ENCODE measurements at places on chromosomes 2 and 18.

- DNase-seq: no peak
Measured at GRCh38 chr18:13270279-13270855, 51.8 kb downstream of the LDLRAD4 start.

- DNase-seq: no peak
Measured at GRCh38 chr18:36264283-36264682, 33.2 kb upstream of the FHOD3 start.

DNA sequence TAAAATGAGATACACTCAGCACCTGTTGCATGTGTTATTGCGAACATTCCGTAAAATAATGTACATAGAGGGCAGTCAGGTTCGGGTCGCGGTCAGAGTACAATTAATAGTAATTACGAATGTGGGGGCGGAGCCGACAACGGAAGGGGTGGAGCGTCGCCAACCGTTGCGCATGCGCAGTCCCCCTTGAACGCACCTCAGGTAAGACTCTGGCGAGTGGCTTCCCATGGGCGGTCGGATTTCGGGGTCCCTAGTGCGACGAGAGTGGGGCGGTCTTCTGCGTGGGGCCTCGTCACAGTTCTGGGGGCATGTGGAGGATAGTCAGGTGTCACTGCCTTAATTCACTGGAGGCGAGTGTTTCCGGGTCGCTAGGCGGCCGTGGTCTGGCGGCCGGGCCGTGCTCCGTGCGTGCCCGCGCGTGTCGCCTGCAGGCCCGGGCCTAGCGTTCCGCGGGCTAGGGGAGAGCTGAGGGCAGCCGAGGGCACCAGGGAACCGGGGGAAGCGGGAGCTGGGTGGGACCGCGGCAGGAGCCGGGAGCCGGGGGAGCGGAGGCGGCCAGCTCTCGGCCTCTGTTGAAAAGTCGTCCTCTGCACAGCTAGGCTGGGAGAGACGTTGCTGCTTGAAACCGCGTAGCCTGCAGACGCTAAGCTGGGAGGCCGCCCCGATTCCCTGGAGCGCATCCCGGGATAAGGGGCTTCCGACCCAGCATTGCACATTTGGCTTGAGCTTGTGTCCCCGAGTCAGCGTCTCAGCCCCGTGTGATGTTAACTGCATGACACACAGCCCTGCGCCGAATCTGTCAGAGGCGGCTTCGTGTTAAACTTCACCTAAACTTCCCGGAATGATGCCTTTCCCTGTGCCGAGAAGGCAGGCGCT, at the start of gene CEBPZOS:
Gene CEBPZOS (plus strand): TSS at position 177 of the 876 bp plus-strand sequence. CDS start 3,209 bp downstream, outside the sequence.
- DNase-seq: no peak

- no peak for DNase-seq
Measured at GRCh38 chr2:3179208-3179607, 198.4 kb downstream of the EIPR1 start.

DNA sequence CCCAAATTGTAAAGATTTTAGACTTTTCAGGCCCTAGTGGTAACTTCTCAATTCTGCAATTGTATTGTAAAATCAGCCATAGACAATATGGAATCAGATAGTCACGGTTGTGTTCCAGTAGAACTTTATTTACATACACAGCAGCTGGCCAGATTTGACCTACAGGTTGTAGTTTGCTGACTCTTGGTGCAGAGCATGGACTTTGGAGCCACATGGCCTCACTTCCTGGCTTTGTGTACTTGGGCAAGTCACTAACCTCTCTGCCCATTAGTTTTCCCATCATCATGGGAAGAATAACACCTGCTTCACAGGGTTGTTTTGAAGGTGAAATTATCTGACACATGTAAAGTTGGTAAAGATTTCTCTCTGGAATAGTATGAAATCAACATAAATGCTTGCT, 147.6 kb downstream of the TMEM200C start:
- no peak for DNase-seq

- peak; percentile 51 for DNase-seq
Measured at GRCh38 chr2:235666213-235666781, 172.5 kb downstream of the AGAP1 start.

DNA sequence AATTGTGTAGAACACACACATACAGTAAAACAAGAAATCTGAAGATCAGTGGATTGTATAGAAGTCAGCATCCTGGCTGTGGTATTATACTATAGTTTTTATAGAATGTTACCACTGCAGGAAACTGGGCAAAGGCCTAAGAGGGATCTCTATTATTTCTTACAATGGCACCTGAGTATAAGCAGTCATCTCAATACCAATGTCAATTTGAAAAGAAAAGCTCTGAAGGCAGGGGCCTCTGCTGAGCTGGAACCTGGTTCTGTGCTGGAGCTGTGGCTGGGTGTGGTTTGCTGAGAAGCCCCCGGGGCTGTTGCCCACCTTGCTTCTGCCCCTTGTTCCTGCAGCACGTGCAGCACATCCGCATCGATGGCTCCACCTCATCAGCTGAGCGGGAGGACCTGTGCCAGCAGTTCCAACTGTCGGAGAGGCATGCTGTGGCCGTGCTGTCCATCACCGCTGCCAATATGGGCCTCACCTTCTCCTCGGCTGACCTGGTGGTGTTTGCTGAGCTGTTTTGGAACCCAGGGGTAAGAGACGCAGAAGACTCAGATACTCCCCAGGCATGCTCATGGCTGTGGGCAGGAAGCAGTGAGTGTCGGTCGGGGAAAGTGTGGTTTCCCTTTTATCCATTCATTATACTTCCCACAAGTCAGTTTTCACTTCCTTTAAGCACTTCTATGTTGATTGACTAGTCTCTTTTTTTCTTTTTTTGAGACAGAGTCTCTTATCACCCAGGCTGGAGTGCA, 23.5 kb upstream of the RPL37A start:
- no peak for DNase-seq

DNA sequence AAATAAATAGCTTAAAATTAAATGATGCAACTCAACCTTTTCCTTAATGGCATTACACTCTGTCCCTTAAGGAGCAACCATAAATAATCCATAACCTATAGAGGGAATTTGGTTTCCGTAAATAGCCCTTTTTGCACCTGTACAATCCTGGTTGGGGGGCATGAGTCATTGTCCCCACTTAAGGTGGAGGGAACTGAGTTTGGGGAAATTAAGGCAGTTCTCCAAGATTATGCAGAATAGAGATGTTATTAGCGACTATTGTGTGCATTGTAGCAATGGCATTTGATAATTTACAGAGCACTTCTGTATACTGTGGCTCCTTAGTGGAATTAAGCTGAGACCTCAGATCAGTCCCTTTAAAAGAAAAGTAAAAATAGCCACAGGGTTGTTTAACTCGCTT, 6.6 kb downstream of the MYCN start:
- no peak for DNase-seq

- no peak for DNase-seq
Measured at GRCh38 chr2:46334389-46335271, 37.4 kb downstream of the EPAS1 start.

GRCh38 chr18:8744656-8745055, 39.3 kb downstream of the MTCL1 start:
- no peak for DNase-seq

GRCh38 chr2:173149491-173149890, 73.8 kb downstream of the MAP3K20 start:
- DNase-seq: no peak

- DNase-seq: no peak
Measured at GRCh38 chr2:26979741-26980140, 9.3 kb downstream of the MAPRE3 start.

GRCh38 chr2:173107629-173108022, 32.0 kb downstream of the MAP3K20 start:
- DNase-seq: no peak

DNA sequence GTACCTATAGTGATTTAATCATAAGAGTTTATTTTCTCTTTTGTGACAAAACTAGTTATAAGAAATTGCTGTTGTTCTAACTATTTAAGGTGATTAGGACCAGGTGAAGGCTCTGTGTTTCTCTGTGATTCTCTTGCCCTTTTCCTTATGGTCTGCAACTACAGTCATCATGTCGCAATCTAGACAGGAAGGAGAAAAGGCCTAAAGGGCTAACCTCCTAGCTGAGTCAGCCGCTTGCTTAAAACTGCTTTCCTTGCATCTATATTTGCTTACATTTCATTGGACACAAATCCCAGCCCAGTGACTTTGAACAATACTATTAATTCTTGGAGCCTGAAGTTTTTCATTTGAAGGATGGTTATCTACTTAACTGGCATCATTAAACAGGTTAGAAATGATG, 93.1 kb downstream of the PIK3C3 start:
- no peak for DNase-seq

DNA sequence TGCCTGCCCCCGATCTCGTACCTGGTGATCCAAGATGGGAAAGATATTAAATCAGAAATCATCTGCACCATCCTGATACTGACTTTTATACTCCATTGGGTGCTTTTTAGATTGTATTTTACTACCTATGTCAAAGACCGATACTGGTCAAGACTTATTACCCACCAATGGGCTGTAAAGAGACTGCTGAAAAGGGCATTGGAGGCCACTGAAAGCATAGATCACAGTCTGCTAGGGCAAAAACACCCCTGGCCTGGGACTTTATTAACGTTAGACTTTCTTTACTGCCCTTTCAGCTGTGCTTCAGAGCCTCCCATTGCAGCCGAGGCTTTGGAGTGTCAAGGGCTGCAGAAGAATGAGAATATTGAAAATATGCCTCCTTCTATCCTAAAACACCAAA, 472.8 kb upstream of the DDX18 start:
- peak; percentile 8 for DNase-seq

- no peak for DNase-seq
Measured at GRCh38 chr2:192203876-192204275, 9.1 kb upstream of the TMEFF2 start.

- DNase-seq: no peak
Measured at GRCh38 chr2:179571721-179572120, 289.7 kb downstream of the ZNF385B start.

GRCh38 chr2:237909801-237910475, 50.5 kb downstream of the RAMP1 start:
- DNase-seq: no peak

DNA sequence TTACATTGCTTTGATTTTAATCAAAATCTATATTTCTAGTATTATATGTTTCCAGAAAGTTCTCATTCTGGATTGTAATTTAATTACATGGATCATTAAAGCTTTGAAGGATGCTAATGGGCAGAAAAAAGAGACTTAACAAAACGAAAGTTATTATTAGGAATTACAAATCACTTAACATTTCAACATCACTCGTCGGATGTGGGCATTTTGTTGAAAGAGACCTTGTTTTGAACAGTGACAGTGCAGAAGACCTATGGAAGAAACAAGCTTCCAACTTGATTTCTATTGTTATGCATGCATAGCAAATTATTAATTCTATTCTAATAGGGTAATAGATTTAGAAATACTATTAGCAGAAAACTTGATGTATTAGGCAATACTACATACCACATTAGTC, 31.4 kb upstream of the DARS1 start:
- DNase-seq: no peak

GRCh38 chr18:73947180-73947921, 200.3 kb downstream of the FBXO15 start:
- DNase-seq: no peak

DNA sequence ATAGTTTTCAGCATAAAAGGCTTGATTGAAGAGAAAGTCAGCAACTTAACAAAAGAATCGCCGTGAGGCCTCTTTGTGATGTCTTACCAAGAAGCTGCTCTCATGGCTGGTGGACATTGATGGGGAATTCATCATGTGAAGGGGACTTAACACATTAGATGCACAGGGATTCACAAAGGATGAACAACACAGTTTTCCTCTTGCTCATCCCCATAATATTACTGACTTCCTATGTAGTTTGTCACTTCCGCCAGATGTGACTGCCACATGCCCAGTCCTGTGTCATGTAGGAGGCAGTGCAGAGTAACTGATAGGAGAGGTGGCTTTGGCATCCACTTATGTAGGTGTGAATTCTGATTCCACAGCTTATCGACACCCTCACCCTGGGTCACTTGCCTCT, 232.6 kb upstream of the LYPD1 start:
- DNase-seq: no peak

DNA sequence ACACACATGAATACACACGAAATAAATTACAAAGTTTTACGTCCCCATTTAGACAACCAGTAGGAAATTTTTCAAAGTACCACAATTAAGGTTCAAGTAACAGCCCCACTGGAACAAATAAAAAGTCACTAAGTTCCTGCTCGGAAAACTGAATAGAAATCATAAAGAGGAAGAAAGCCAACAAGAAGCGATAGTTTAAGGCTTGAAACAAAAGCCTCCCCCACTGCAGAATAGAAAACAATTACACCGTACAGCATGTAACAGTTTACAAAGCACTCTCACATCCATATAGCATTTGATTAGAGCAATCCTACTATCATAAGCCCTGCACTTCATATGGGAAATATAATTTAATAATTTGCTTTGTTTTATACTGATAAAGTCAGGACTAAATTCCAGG, 15.5 kb downstream of the KLF7 start:
- no peak for DNase-seq

GRCh38 chr2:158723921-158724802, 71.0 kb upstream of the DAPL1 start:
- no peak for DNase-seq

- no peak for DNase-seq
Measured at GRCh38 chr2:157466764-157467163, 22.9 kb upstream of the CYTIP start.

DNA sequence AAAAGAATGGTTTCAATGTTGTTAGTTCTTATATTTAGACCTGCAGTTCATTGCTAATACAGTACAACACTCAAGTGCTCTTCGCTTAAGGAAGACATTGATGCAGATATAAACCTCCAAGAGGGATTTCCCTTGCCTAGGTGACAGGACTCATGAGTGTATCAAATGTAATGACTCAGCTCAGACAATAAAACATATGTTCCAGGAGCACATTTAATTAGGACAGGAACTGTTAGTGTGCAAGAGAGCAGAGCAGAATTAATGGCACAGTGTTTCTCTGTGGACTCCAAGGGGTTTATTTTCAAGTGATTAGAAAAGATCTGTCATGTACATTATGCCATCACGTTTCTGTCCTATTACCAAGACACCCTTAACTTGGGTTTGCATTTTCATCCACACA, 375.0 kb downstream of the LRRTM4 start:
- DNase-seq: no peak

DNA sequence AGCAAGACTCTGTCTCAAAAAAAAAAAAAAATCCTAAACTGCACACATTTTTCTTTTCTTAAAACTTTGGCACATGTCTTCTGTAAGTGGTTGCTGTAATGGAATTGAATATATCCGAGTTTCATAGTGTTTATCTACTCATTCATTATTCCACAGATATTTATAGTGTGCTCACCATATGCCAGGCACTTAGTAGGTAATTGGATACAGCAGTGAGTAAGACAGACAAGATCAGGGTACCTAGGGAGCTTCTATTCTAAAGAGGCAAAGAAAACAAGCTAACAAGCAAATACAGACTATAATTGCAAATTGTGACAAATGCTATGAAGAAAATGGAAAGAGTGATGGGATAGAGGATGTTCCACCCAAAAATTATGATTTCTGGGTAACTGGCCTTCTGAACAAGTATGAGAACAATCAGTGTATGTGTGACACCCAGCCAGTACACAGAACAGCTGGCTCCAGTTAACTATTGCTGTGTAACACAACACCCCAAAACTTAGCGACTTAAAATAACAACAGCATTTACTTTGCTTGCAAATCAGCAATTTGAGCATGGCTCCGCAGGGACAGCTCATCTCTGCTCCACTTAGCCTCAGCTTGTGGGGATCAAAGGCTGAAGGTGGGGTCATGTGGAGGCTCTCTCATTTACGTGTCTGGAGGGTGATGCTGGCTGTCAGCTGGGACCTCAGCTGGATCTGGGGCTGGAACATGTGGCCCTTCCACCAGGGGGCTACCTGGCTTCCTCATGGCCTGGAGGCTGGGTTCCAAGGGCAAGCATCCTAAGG, 224.9 kb downstream of the INSIG2 start:
- DNase-seq: peak; percentile 29

- no peak for DNase-seq
Measured at GRCh38 chr2:238643400-238643907, 204.4 kb upstream of the TWIST2 start.

Measured in nephron progenitor cell (in vitro differentiated cells).